HCEC 1CT (cell line): ENCODE measurements at places on chromosomes 1 and 21.

GRCh38 chr1:221962385-221962784, 220.5 kb upstream of the DUSP10 start:
- no peak for DNase-seq

DNA sequence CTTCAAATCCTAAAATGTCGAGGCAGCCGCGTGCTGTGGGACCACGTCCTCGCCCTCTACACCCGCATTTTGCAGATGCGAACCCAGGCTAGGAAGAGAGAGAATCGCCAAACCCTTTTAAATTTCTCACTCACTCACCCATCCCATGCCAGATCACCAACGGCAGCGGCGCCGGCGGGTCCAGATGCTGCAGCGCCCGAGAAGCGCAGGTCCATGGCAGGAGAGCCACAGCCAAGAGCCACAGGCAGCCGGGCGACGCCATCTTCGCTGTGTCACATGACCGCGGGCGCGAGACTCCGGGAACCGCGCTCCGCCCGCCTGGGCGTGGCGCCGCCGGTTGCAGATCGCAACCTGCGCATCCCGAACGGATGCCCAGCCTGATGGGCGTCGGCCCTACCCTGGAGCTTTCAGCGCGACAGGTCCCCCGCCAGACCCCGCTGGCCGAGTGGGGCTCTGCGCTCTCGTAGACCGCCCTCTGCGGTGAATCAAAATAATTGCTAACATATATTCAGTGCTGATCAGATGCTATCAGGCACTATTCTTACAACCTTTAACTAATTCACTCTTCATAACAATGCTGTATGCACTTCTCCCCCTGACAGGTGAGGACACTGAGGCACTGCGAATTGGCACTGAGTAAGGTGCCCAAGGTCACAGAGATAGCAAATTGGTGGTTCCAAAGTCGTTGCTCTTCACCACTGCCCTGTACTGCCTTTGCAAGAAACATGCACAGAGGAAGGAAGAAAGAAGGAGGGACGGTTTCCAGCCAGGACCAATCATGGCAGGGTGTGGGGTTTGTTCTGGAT, at the start of gene PPT1:
PPT1 (minus strand) TSS at position 276 of the 806 bp plus-strand sequence; CDS start at position 262, 14 bp downstream.
- peak; percentile 64 for DNase-seq

DNA sequence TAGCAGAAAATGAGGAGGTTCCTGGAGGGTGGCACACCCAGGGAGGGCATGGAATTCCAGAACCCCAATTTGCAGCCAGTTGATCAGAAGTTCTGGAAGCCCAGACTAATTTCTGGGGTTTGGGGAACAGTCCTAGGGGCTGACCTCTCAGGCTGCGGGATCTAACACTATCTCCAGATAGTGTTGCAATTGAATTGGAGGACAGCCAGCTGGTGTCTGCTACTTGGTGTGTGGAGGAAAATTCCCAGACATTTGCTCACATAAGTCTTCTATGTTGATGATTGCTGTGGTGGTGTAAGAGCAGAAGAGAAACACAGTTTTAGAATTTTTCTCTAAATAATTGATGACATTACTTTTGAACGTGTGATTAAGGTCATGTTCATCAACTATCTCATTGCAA, 154.3 kb upstream of the RNPC3 start:
- peak; percentile 18 for DNase-seq

DNA sequence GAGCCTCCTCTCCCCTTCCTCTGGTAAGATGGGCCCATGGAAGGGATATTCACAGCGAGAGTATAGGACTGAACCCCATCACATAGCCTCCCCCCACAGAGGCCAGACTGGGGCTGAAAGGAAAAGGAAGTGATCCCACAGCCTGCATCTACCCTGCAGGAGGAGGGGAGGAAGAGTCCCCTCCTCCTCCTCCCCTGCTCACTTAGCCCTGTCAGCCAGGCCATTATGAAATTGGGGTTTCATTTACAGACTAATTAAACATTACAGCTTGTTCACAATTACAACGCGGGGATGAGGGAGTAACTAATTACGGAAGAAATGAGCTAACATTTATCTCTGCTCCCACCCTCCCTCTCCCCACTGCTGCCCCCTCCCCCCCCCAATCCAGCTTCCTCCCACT, 25.4 kb downstream of the DMAP1 start:
- no peak for DNase-seq

GRCh38 chr1:89576013-89576412, 51.4 kb downstream of the LRRC8B start:
- DNase-seq = no peak

DNA sequence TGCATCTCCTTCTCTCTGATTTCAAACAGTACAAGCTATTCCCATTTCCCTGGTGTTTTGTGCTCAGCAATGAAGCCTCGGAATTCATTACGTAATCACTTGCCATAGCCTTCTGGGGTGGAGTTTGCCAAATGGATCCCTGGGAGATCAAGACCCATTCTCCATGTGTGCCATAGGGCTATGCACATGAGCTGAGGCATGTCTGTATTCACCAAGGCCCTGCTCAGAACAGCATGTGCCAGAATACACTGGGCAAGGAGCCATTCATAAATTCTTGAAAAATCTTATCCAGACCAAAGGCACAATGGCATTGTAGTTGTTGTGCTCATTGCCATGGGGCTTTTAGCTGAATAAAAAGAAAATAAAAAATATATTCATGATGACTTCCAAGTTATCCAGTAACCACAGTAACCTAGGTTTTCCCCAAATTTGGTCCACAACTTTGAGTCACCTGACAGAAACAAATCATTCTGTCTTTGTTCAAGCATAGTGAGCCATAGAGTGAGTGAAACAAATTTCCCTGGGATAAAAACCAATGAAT, 53.0 kb downstream of the CRB1 start:
- peak; percentile 24 for DNase-seq

GRCh38 chr1:12342401-12343003, 112.7 kb downstream of the VPS13D start:
- DNase-seq = peak; percentile 1

GRCh38 chr1:29460694-29461093, 224.4 kb downstream of the PTPRU start:
- DNase-seq = no peak

GRCh38 chr1:78831731-78832360, 174.7 kb downstream of the ADGRL4 start:
- peak; percentile 97 for DNase-seq

- DNase-seq = no peak
Observed at GRCh38 chr21:22993822-22994574, 1995.8 kb downstream of the NCAM2 start.

GRCh38 chr1:95731466-95731865, 497.5 kb downstream of the RWDD3 start:
- DNase-seq = no peak

- peak; percentile 16 for DNase-seq
Observed at GRCh38 chr1:212430416-212430815, 2.3 kb upstream of the NENF start.

GRCh38 chr1:204196068-204196795, at the start of gene KISS1:
Gene KISS1, minus strand, starts transcription at chr1:204196491. Its CDS starts 3,615 bp downstream, at chr1:204192876.
- DNase-seq = no peak

- DNase-seq = no peak
Observed at GRCh38 chr1:181324797-181325616, 158.3 kb upstream of the CACNA1E start.

DNA sequence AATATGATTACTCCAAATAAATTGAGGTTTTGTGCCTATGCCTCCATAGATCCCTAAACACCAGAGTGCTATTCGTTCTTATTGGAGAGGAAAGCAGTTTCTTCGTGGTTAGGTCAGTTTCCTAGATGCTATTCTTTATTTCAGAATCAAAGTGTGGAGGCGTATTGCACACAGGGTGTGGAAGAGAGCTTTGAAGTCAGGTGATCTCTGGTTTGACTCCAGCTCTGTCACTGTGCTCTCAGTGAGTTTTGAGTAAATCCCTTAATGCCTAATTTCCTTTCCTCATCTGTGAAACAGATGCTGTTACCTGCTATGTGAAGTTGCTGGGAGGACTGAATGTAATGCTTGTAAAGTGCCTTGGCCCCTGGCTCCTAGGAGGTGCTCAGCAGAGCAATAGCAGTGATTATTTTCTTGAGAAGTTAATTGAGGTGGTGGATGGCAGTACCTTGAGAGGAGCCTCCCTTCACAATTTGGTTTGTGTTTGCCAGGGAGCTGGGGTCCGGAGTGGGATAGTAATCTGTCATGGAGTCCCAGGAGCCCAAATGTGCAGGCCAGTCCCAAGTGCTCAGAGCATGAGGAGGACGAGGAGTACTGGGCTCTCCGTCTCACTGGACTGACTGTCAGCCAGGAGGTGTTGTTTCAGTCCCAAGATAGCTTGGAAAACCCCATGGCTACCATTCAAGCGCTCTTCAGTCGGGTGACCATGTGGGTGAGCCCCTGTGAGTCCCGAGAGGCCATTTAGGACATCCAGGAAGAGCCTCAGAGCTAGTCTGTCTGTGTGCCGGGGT, 14.9 kb downstream of the NTPCR start:
- no peak for DNase-seq

DNA sequence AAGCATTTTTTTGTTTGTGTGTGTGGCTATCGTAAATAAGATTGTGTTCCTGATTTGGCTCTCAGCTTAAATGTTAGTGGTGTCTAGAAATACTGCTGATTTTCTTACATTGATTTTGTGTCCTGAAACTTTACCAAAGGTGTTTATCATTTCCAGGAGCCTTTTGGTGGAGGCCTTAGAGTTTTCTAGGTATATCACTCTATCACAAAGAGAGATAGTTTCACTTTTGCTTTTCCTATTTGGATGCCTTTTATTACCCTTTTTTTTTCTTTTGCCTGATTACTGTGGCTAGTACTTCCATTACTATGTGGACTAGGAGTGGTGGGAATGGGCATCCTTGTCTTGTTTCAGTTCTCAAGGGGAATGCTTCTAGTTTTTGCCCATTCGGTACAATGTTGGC, 109.6 kb downstream of the S1PR1 start:
- DNase-seq = no peak

GRCh38 chr1:205813755-205814058, 709 bp upstream of the SLC41A1 start:
- no peak for DNase-seq

- no peak for DNase-seq
Observed at GRCh38 chr1:6045561-6045960, at the start of gene KCNAB2. Gene KCNAB2, plus strand, starts transcription at chr1:6045888. Its CDS starts 5,649 bp downstream, at chr1:6051537.

- DNase-seq = no peak
Observed at GRCh38 chr21:44064852-44065403, 42.3 kb upstream of the PWP2 start.

GRCh38 chr1:229023651-229024300, 247.1 kb upstream of the RAB4A start:
- DNase-seq = no peak

DNA sequence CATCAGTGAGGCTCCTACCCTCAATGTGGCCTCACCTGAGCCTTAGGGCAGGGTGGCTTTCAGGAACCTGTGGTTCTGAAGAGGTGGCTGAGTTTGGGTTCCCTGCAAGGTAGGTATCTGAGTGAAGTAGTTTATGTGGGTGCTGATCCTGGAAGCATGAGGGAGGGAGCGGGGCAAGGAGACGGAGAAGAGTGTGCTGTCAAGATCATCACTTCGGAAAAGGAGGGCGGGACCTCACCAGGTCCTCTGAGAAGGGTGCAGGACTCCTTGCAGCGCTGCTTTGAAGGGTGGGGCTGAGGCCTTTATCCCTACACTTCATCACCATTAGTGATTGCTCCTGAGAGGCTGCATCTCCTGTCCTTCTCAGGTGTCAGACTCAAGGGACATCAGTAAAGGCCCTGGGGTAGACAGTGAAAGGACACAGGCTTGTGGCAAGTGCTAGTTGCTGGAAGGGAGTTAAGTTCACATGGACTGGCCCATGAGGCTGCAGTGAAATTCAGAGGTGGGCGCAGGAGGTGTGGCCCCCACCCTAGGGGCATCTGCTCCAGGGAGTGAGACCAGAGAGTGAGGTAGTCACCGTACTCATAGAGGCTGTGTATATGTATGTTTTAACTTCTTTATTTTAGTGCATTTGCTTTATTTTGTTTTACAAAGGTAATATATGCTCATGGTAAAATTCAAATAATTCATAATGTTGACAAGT, 57.3 kb upstream of the GALNT2 start:
- no peak for DNase-seq

DNA sequence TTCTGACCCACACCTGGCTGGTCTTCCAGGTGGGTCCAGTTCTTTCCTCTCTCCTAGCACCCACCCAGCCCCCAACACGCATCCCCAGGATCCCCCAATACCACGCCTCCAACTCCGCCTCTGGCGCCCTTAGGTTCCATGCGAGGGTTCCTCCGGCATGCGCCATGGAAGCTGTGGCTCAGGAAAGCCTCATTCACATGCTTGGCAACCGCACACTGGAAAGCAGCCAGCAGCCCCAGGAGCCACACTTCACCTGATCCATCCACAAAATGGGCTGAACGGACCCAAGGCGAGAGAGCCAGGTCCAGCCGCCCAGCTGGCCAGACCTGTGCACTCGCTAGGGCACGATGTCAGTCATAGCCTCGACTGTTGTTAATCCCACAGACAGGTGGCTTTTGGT, 161.2 kb downstream of the PSMG1 start:
- no peak for DNase-seq

DNA sequence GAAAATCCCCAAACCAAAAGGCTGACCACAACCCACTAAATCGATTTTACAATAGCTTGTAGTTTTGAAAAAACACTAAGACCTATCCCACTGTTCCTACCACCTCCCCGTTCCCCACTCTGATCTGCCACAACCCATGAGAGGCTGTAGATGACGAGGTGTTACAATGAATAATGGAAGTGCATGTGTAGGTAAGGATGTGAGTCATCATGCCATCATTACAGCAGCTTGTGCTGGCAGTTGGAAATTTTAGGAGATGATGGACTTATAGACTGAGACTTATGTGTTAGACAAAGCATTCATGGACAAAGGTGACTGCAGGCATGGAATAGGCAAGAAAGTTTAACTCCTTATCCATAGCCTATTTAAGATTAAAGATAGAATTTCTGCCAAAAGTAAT, 184.7 kb upstream of the CACYBP start:
- DNase-seq = peak; percentile 54

DNA sequence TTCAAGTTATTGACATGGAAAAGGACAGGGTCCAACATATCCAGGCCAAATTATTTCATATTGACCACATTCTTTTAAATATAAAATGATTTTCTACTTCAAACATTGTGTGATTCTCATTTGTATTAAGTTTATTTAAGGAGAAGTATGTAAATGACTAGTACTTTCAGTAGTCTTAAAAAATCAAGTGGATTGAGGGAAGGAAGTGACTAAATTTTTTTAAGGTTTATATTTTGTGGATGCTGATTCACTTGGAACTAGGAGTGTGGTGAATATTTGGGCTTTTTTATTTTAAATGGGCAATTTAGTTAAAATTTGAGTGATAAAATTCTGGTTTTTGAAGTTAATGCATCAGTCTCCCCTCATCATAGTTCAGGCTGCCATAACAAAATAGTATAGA, 10.1 kb downstream of the PRRC2C start:
- peak; percentile 41 for DNase-seq

DNA sequence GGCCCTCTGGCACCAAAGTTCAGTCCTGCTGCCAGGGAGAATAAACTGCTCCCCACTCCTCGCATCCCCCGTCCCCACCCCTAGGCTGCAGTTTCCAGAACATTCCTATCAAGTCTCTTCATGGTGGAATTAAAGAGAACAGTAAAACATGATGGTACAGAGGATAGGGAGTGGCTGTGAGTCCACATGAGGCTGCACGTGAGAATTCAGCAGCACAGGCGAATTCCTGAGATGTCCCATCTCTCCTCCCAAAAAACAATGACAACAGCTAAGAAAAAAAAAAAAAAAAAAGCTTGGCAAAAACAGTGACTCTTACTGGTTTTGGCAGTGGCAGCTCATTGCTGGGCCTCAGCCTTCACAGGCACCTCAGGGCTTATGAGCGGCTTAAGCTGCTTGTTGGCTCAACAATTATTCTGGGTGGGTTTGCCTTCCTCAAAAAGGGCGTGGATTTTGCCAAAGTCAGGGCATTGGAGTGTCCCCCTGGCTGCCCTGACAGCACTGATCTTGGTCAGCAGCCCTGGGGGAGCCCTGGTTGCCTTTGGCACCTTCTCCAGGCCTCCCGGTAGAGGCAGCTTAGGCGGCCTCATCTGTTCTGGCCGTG, 5.7 kb upstream of the IFFO2 start:
- no peak for DNase-seq
